ENCODE measurements at places on chromosomes 7 and 10.
A peak's percentile ranks its signal among the peaks of the same experiment; 100 is the strongest.

GRCh38 chr10:87713707-87714106, 54.0 kb downstream of the PAPSS2 start:
- DNase-seq, result no peak

DNA sequence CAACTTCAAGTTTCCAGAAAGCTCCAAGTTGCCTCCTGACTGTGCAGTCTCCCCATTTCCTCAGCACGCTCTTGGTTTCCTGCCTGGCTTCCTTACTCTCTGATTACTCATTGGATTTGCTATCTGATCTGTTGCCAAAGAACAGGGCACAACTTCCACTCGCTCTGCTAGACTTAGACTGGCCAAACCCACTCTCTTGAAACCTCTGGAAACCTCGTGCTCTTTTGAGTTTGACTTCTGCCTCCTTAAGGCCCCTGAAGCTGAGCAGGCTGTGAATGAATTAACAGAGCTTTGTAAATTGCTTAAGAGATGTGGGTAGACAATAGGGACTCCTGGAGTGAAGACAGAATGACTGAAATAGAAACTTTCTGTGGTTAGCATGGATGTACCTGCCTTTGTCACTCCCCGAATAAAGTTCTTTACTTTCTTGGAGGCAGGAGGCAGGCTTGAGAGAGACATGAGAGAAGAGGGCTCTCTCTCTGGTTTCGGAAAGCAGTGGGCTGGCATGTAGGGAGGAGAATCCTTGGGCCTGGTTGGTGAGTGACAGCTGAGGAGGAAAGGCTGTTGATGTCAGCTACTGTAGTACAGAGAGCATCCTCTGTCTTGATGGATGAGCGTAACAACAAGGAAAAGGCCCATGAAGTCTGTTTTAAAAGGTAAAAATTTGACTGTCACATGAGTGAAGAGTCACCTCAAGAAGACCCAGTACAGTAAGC, 70.8 kb downstream of the CHN2 start:
- no peak for DNase-seq

GRCh38 chr10:20995123-20995987, 98.2 kb upstream of the NEBL start:
- no peak for DNase-seq

- no peak for DNase-seq
Observed at GRCh38 chr7:102234131-102234530, 52.5 kb upstream of the SH2B2 start.

DNA sequence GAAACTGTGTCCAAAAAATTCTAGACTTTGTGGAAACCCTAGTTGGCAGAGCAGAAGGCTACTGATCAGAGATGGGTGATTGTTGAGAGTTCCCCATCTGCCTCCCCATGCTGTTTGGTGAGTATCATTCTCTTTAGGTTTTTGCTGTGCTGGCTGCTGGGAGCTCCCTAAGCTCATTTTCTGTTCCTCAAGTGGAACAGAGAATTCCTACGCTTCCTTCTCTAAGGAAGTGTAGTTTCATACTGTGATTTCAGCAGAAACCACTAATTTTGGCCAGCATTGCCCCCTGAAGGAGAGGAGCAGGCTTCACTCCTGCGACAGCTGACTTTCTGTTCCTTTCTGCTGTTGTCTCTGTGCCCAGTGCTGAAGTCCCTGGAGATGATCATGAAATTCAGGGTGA, 355.3 kb upstream of the NPVF start:
- DNase-seq, result no peak

GRCh38 chr7:139394540-139394939, 34.8 kb downstream of the LUC7L2 start:
- no peak for DNase-seq

- peak; percentile 59 for DNase-seq
Observed at GRCh38 chr10:12710594-12711349, 290.7 kb downstream of the CCDC3 start.

DNA sequence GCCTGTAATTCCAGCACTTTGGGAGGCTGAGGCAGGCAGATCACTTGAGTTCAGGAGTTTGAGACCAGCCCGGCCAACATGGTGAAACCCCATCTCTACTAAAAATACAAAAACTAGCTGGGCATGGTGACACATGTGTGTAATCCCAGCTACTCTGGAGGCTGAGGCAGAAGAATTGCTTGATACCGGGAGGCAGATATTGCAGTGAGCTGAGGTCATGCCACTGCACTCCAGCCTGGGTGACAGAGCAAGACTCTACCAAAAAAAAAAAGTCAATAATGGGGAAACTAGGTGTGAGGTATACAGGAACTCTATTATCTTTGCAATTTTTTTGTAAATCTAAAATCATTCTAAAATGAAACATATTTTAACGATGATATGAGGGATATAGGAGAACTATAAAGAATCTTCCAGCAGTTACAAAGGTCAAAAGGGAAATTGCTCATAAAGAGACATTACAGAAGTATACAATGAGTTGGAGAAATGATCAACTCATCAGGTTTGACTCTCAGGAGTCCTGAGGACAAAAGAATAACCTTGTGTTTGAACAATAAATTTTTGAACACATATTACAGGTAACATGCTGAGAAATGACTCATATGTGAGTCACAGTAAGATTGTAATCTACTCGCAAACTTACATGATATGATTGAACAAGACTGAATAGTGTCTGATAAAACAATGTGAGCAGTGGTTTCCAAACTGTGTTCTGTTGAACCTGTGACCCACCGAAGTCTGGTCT, 272.6 kb downstream of the FGFR2 start:
- no peak for DNase-seq

GRCh38 chr10:128049226-128050120, 76.8 kb downstream of the MKI67 start:
- DNase-seq, result no peak

DNA sequence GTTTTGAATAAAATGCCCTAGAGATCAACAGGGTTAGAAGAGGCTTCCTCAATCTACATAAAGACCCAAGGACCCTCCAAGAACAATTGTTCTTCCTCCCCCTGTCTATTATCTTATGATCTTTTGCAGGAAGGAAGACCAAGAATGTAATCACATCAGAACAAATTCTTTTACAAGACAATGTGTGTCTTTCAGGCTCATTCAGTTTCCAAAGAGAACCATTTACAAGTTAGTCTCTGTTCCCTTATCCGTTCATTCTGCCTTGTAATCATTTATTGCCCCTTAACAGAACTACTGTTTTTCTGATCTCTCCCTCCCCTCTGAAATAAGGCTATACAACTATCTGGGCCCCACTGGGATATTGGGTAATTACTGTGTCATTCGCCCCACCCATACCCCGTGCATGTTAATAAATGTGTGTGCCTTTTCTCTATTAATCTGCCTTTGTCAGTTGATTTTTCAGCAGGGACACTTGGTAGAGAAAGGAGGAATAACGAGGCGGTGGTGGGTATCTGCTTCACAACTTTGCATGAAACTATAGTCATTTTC, 5.7 kb upstream of the MKRN1 start:
- DNase-seq, result no peak

- no peak for DNase-seq
Observed at GRCh38 chr10:132497063-132497680, 40.4 kb upstream of the INPP5A start.

DNA sequence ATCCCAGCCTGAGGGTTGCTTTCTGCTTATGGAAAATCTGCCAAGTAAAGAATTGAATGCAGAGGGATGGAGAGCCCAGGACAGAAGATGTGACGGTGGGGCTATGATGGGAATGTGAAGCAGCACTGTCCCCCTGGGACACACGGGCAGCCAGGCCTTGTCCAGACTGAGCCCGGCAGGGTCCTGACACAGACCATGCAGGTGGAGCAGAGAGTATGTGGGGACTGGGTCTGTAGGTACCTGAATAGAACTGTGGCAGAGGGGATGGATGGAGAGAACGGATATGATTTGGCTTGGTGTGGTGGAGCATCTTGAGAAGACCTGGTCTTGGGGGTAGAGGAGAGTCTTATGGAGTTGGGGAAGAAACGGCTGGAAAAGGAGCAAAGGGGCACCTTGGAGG, 732 bp upstream of the LRRC18 start:
- no peak for DNase-seq

GRCh38 chr10:95501203-95502094, 59.7 kb downstream of the SORBS1 start:
- DNase-seq, result no peak

DNA sequence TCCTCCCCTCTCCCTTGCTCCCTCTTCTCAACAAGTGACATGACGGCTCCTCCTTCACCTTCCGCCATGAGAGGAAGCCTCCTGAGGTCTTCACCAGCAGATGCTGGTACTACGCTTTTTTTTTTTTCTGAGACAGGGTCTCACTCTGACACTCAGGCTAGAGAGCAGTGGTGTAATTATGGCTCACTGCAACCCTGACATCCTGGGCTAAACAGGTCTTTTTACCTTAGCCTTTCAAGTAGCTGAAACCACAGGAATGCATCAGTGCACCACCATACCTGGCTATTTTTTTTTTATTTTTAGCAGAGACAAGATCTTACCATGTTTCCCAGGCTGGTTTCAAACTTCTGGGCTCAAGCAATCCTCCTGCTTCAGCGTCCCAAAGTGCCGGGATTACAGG, 43.6 kb downstream of the MDH2 start:
- no peak for DNase-seq

GRCh38 chr10:114925587-114926586, 12.1 kb upstream of the TRUB1 start:
- DNase-seq, result no peak

- no peak for DNase-seq
Observed at GRCh38 chr7:20223356-20223755, 6.2 kb upstream of the MACC1 start.

DNA sequence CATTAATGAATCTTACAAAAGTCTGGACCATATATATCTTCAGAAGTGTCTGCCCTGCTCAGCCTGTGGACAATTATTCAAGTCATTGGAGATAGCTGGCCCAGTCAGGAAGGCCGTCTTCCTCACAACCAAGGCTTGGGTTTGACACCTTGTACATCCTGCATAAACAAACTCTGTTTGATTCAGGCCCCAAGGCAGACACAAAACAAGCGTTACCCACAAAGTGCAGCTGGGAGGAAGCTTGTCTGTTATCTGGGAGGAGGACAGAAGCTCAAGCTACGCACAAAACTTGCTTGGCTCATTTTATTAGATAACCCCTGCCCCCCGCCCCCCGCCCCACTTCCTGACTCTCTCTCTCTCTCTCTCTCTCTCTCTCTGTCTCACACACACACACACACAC, 166.9 kb upstream of the WDR11 start:
- DNase-seq, result no peak

- DNase-seq, result no peak
Observed at GRCh38 chr7:32223721-32224120, 153.5 kb upstream of the PDE1C start.

- DNase-seq, result no peak
Observed at GRCh38 chr10:113895018-113895417, 40.6 kb downstream of the NHLRC2 start.

- DNase-seq, result no peak
Observed at GRCh38 chr10:409408-410040, 274.3 kb downstream of the ZMYND11 start.

DNA sequence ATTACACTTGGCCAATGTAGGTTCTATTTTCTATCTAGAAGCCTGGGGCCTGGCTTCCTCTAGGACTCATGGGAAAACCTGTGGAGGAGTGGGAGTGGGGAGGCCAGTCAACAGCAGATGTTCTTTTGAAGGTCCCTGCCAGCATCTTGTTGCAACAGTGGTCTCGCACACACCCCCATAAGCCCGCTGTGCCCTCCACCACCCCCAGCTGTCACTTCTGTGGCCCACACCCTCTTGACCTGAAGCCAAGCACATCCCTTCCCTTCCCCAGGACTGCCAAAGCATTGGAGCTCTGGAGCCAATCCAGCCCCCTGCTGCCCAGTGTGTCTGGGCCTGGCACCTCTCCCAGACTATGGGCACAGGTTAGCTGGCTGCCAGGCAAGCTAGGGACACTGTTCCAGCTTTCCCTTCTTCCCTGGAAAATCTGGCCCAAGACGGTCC, 1.9 kb upstream of the STX1A start:
- DNase-seq, result no peak

- DNase-seq, result no peak
Observed at GRCh38 chr7:1966631-1967200, 266.0 kb downstream of the MAD1L1 start.

- DNase-seq, result no peak
Observed at GRCh38 chr10:62047960-62048383, 146.5 kb downstream of the ARID5B start.

GRCh38 chr7:92485267-92485892, 7.6 kb upstream of the ERVW-1 start:
- DNase-seq, result no peak

DNA sequence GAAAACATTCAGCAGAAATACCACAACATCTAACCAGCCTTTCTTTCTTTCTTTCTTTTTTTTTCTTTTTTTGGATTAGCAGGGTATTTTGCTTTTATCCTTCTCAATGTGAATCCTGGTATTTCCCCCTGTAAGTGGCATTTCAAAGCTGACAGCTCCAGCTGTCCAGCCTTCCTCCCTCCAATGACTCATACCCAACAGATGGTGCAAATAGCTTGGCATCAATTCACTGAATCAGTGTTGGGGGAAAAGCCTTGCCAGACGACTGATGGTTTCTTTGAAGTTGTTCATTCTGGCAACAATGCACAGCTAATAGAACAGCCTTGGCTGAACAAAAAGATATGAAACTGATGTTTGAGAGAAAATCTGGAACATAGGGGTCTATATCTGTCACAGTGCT, 316.8 kb upstream of the STEAP1 start:
- DNase-seq, result no peak

DNA sequence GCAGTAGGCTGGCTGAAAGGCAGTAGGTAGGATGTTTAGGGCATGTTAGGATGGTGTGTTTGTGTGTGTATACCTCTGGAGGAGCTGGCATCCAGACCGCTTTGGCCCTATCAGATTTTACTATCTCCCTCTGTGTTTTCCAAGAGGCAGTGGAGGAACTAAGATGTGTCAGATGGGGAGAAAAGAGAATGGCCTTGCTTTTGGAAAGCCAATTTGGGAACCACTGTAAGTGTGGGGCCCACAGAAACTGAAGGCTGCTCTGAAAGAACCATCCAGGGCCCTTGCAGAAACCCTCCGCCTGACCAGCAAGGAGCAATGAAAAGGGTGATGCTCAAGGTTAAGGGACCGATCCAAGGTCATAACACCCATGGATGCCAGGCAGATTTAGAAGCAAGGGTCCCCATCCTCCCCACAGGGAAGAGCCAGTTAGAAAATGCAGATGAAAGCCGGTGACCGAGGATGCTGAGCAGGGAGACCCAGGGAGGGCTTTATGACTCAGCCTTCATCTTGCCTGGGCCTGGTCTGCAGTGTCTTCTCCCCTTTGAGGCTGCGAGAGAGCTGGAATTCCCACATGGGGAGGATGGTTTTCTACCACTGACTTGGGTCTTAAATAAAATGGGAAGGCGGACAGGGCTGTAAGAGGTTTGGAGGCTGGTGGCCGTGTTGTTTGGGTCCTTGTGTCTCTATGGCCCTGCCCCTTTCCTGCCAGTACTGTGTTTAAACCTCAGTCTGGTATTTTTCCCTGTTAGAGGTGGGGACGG, 275.8 kb downstream of the LRMDA start:
- DNase-seq, result no peak

- no peak for DNase-seq
Observed at GRCh38 chr10:10092581-10092980, 925.1 kb upstream of the CELF2 start.

- no peak for DNase-seq
Observed at GRCh38 chr10:12025591-12025990, 17.0 kb downstream of the UPF2 start.
